CD4-positive, alpha-beta T cell treated with Interleukin-15 for 4 hours (primary cell): ENCODE measurements at places on chromosomes 11 and 22.

DNA sequence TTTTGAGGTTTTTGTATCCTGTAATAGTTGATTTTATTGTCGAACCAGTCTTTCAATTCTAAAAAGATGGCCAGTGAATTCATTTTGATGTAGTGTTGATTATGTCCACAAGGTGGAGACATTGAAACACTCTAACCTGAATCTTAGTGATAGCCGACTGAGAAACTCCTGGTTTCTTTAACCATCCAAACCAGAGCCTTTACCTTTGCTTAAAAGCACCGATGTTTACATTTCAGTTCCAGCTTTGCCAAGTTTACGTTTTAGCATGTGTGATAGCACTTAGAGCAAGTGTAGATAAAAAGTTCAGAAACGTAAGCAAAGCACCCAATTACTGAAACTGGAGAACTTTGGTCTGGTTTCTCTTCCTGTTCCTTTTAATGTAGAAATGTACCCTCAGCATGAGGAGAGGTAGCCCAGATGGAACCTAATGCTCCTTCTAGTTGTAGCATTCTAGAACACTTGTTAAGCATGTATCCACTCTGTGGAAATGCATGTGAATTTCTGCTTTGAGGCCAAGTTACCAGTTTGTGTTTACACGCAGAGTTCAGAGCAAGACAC, 208.6 kb downstream of the DBX1 start:
- DNase-seq = peak; percentile 42

- DNase-seq = peak; percentile 37
Observed at GRCh38 chr11:124195189-124195734, 12.1 kb downstream of the OR10D3 start.

DNA sequence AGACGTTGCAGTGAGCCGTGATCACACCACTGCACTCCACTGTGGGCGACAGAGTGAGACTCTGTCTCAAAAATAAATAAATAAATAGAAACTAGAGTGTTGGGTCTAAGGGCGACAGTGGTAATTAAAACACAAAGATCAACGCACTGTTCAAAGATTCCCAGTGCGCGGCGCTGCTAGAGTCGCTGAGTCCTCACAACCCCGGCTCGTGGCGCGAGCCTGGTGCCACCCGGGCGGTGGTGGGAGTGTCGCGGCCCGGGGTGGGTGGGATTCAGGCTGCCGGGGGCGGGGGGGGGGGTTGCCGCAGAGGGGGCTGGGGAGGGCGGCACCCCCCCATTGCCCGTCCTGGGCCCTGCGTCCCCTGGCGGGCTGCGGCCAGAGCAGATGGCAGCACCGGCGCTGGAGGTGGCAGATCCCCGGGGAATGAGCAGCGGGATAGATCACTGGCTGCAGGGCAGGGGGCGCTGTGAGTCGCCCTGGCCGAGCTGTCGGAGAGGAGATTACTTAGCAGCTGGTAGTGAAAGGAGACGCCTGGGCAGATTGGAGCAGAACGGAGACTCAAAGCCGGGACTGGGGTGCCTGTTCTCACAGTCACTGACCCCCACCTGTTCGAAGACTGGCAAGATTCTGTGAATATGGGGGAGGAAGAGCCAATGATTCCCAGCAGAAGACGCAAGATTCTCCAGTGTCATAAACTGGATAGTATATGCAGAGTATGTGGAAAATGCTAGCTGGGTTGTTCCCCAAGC, 30.2 kb upstream of the APOBEC3A start:
- peak; percentile 35 for DNase-seq

DNA sequence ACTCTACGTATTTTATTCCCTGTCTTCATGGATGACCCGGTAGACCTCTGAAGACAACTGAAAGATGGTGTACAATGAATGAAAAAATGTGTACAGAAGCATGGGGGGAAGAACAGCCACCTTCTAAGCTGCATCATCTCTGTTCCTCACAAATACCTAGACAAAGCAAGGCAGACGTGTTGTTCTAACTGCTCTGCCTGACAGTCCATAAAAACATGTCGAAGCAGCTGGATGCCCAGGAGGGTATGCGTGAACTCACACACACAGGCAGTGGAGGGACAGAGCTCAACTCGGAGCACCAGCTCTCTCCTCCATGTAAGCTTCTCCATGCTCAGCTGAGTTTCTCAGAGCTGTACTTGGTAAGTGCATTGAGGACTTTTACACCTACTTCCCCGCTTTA, 327.4 kb downstream of the CTTN start:
- no peak for DNase-seq

GRCh38 chr22:42069801-42070516, 653 bp downstream of the NAGA start:
- DNase-seq = peak; percentile 19

- no peak for DNase-seq
Observed at GRCh38 chr11:22340701-22341587, 2.8 kb downstream of the SLC17A6 start.

- DNase-seq = no peak
Observed at GRCh38 chr11:3227568-3228444, 4.4 kb downstream of the MRGPRE start.

GRCh38 chr22:49497266-49497665, 330.4 kb downstream of the BRD1 start:
- DNase-seq = no peak

DNA sequence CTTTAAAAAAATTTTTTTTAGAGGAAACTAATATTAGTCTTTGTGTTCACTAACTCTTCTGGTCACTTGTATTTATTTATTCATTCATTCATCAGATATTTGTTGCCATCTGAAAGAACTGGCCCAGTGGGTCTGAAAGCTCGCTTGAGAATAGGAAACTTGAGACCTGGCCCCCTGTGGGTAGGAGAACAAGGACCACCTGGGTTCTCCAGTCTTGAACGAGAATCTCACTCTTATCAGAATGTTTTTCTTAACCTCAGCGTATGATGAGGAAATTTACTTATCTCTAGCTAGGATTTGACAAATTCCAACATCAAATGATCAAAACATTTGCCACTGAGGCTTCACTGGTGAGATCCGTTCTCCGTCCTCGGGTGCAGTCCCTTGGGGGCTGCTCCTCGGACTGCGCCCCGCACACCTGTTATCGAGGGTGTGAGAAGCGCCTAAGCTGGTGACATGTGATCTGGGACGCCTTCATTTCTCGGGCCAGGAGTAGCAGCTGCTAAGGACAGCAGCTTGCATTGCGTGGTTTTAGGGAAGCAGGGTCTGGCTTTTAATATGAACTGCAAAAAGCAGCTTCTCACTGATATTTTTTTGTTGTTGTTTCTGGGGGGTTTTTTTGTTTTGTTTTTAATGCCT, 6.3 kb downstream of the C22orf31 start:
- DNase-seq = no peak

DNA sequence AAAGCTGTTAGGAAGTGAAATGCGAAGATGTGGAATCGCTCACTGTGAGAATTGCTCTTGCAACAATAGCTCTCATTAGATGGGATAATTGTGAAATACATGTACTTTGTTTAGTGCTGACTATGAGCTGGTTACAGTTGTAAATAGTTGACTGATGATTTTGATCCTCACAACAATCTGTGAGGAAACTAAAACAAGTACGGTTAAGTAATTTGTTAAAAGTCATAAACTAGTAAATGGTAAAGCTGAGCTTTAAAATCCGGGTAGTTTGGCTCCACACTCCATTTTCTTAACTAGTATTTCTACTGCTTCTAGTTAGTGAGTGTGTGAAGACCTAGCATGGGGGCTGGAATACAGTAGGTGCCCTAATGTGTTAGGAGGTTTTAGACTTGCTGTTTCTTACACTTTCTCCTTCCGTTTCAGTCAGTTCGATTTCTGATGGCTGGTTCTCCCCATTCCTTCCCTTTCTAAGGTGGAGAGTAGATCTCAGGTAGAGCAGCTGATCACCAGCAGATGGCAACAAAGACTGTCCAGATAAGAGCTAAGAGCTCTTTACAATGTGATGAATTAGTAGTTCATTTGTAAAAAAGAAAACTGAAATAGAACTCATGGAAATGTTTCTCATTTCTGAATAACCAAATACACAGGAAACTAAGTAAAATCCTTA, 16.3 kb upstream of the CYP2R1 start:
- DNase-seq = peak; percentile 41

GRCh38 chr22:32389685-32390084, 22.4 kb downstream of the RTCB start:
- DNase-seq = no peak

DNA sequence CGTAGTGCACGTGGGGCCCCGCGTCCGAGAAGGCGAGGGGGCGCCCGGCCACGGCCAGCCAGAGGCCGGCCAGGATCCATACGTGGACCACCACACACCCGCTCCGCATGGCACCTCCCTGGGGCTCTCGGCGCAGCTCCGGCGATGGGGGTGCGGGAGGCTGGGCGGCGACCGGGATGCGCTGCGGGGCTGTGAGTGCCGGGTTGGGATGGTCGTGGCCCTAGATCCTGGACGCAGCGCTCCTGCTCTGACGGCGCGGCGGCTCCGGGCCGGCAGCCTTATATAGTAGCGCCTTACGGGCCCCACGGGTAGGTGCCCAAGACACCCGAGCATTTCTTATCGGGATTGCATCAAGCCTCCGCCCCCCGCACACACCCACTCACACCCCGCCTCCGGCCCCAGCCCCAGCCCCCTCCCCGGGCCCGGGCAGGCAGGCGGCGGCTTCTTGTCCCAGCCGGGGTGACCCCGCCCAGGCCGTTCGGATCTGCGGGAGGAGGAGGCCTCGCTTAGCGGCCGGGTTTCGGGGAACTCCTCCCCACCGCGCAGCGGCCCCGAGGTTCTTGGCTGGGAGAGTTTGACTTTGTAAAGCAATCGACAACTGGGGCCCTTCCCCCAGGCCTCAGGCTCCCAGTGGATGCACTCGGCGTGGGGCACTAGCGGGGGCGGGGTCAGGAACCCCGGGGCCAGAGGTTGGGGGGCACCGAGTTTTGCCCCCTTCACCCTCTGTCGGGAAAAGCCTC, at the start of gene FGF19:
Gene FGF19, minus strand, starts transcription at position 255 of the 740 bp plus-strand sequence. Its CDS starts 146 bp downstream, at position 109.
- DNase-seq = no peak

DNA sequence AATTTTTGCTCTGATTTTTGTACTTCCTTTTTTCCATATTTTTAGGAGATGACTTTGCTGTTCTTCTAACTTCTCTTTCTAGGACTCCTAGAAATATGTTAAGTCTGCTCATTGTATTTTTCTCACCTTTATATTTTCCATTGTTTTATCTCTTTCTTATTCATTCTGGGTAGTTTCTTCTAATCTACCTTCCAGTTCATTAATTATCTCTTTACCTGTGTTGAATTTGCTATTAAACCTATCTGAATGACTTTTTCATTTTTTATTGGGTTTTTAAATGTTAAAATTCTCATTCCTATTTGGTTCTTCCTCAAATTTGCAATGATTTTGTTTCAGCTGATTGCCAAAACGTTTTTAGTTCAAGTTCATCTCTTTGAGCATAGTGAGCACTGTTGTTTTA, 27.8 kb upstream of the EHF start:
- no peak for DNase-seq

DNA sequence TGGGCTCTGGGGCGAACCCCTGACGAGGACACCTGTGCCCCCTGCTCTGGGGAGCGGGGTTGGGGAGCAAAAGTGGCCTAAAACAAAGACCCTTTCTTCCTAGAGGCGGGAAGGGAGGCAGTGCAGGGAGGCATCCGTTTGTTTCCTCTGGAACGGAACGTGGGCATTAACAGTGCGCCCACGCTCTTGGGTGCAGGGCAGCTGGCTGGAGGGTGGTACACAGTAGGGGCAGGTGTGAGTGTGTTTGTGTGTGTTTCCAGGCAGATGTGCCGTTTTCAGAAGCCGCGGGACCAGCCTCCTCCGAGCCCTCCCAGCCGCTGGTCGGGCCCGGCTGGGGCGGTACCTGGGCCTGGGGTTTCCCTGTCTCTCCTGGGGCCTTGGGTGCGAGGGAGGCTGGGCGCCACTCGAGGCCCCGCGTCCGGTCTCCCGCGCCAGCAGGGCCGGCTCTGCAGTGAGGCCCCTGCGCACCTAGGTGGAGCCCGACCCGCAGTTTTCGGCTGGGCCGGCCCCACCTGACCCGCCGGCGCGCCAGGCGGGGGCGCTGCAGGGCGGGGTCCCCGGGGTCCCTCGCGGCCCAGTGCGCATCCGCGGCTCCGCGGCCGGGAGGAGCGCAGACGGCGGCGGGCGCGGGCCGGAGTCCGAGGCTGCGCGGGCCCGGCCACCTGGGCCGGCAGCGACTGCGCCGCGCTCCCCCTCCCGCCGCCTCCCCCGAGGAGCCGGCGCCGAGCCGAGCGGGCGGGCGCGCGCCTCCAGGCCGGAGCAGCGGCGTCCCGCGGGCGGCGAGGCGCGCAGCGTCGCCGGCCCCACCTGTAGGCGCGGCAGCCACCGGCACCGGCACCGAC, 1252.7 kb downstream of the BRD1 start:
- DNase-seq = no peak
